ENCODE measurements at places on chromosomes 1 and 21.

GRCh38 chr1:58457023-58457635 is 89.4 kb downstream of the OMA1 start:
- DNase-seq: no peak

DNA sequence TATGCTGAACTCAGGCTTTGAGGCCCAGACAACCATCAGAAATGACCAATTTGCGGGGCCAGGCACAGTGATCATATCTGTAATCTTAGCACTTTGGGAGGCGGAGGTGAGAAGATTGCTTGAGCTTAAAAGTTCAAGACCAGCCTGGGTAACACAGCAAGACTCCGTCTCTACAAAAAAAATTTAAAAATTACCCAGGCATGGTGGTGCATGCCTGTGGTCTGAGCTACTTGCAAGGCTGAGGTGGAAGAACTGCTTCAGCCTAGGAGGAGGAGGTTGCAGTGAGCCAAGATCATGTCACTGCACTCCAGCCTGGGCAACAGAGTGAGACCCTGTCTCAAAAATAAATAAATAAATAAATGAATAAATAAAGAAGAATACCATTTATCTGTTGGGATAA is 156.5 kb downstream of the EIF4G3 start:
- DNase-seq: no peak

- DNase-seq: peak; percentile 88
These were observed 30.1 kb downstream of the EDN2 start for GRCh38 chr1:41454406-41454805.

GRCh38 chr1:13893409-13893821 is 193.4 kb downstream of the PRDM2 start:
- DNase-seq: peak; percentile 36

- no peak for DNase-seq
These were observed 203.2 kb upstream of the SGIP1 start for GRCh38 chr1:66330722-66331141.

DNA sequence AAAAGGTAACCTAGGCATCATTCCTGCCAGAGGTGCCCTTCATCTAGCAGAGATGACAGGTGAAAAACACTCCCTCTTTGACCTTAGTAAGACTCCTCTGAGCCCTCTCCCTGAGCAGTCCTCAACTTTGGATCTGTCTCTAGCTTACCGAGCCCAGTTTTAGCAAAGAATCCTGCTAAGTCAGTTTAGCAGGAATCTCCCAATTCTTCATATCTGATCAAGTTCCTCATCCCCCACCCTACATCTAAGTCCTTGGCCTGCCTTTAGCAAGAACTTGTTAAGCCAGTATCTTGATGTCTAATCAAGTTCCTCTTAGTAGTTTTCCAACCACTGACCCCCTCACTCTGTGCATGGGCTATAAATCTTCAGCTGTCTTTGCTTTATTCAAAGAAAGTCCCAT is 235.6 kb downstream of the OMA1 start:
- no peak for DNase-seq

DNA sequence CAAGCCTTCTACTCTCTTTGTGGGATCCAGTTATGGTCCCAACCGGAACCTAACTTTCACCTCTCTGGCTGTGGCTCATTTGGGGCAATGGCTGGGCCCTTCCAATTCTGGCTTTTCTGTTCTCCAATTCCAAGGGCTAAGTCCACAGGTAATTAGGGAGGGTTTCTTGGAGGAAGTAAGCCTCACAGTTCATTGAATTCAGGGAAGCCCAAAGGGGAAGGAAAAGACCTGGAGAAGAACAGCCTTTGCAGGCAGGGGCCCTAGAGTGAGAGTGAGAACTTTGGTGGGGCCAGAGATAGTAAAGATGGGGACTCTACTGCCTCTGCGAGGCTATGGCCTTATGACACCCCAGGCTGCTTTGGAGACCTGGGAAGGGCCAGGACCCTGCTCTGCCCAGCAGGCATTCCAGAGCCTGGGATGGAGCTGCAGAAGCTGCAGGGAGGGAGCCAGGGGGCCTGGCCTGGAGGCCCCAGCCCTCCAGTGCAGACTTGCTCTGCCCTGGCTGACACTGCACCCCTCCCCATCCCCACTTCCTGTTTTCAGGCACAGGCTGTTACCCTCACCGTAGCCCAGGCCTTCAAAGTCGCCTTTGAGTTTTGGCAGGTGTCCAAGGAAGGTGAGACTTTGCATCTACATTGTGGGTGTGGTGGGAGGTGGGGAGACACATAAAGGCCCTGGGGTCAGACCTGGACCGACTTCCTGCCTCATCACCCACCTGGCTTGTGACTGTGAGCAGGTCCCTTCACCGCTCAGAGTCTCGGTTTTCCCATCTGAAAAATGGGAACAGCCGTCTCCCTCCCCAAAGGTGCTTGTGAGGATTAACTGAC is 18.9 kb downstream of the LDLRAP1 start:
- no peak for DNase-seq

DNA sequence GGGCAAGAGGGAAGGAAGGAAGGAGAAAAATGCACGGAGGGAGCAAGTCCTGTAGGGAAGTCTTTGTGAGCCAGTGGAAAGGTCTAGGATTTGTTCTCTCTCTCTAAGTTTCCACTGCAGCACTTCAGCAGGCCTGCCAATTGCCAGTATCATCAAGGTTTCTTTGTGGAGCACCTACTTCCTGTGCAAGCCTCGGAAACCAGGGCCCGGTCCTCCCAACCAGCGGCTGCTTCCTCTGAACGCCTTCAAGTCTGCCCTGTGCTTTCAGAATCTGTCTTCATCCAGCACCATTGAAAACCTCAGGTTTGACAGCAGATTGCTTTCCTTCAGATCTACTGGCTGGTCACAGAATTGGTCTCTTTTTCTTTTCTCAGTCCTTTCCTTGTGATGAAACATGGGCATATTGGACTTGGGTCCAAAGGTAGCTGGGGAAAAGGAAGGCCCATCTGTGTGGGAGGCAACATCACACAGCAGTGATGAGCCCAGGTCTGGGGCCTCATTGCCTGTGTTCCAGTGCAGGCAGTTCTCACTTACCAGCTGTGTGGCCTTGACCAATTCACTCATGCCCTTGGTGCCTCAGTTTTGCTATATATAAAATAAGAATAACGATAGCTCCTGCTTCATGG is 144.5 kb downstream of the SEC16B start:
- DNase-seq: no peak

DNA sequence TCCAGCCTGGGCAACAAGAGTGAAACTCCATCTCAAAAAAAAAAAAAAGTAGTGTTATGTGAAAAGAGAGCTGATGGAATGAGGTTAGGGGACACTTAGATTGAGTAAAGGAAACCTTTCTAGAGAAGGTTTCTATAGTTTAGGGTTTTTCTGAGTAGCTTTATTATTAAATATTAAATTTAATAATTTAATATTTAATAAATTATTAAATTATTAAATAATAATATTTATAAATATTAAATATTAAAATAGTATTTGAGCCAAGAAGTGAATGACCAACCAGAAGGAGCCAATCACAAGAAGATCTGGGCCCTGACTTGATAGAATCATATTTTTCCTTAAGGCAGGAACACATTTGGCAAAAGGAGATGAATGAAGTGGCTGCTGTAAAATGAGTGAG is 50.7 kb downstream of the ALG6 start:
- no peak for DNase-seq

- no peak for DNase-seq
These were observed 39.1 kb downstream of the COL11A1 start for GRCh38 chr1:103069201-103069600.

DNA sequence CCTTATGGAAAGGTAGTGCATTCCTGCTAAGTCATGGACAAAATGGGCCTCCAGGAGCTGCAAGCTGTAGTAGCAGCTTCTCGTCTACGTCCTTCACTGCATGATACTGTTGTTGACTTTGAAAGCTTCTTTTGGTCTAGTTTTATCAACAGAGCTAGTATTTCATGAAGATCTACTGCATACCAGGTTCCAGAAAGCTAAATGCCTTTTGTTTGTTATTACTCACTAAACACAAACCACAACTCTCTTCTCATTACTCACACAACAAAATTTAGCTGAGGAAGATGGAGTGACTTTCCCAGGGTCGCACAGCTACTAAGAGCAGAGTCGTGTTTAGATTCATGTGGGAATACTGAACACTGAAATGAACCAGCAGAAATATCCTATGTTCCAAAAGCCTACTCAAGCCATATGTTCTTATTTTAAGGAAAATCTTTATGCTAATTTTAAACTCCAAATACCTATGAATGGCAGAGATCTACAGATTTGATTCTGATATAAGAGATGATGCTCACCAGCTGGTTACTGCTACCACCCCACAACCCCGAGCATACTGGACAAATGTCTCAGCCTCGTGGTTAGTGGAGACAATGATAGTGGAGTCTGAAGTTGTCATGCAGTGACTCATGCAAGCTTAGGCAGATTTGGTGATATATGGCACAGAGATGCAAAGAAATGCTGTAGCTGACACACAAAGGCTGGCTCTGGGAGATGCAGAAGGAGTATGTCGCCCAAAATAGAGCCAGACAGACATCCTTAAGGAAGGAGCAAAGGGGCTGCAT is 20.6 kb downstream of the PGBD2 start:
- no peak for DNase-seq

GRCh38 chr1:211529453-211529852 is 37.5 kb upstream of the RD3 start:
- peak; percentile 34 for DNase-seq

DNA sequence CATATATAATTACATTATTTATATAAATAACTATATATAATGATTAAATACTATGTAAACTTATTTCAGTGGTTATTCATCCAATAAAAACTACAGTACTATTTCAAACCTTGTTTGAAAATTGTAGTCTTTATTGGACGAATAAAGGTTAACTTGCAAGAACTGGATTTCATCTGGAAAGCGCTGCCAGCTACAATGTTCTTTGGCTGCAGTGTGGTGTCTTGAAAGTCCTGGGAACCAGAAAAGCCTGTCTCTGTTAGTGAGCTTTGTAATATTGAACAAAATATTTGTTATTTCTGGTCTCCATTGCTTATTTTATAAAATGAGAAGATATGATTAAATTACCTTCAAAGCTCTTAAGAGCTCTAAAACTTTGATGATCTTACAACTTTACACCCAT is 763.6 kb downstream of the ADGRL2 start:
- peak; percentile 82 for DNase-seq

DNA sequence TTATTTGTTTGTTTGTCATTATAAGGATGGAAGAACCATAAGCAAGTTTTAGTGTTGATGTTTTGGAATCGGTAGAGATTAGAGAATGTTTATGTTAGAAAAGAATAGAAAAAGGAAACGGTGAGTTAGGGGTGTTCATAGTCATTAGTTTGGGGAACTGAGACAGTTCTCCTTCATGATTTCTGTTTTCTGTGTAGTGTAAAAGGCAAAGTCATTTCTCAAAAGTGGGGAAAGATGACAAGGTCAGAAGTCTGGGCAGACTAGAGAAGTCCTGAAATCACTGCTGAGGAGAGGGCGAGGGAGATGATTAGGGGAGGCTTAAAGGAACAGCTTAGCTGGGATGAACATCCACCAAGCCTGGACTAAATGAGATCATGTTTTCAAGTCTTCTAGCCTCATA is 498.9 kb downstream of the TTLL7 start:
- DNase-seq: no peak

DNA sequence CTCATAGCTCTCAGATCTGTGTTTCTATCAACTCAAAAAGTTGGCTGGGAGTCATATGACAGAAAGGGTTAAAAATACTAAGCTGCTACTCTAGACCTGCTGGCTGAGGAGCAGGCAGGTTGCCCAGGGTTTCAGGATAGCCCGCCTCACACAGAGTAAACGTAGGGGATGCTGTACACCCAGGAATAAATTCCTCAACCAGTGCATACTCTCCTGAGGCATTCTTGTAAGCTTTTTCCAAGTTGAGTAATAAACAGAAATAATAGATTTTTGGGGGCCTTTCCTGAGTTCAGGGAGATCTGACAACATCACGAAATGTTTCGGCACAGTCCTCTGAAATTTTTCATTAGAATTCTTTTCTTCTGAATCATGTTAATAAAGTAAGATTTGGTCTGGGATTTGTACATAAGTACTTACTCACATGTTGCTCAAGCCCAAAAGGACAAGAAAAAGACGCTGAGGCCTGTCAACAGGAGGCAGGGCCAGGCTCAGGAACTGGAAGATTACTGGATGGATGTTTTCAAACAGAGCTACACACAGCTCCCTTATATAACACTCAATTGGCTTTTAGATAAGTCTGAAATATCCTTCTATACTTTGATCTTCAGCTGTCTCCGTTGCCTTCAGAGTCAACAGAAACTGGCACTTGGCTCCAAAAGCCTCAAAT is 41.0 kb downstream of the TGFBR3 start:
- DNase-seq: peak; percentile 92

DNA sequence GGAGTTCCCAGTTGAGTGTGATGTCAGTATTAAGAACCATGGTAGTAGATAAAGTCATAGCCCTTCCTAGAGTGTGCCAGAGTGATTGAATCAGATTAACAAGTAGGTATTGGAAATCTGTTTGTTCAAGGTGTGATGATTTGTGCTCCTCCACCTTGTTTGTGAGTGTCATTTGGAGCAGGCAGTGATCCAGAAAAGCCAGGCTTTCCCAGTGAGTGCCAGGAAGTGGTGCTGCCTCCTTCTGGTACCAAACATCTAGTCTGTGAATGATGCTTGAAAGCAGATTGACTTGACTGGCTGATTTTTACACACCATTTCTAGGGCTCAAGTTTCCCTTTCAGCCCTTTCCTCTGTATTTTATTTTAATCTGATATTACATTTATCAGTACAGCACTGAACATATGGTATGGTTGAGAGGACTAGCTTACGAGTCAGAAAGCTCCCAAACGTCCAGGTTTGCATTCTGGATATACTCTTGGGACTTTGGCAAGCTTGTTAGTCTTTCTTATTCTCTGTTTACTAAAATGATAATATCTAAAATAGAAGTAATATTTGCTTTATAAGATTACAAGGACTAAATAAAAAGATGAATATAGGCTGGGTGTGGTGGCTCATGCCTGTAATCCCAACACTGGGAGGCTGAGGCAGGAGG is 100.7 kb downstream of the PATJ start:
- no peak for DNase-seq

- no peak for DNase-seq
These were observed 11.5 kb downstream of the TMPRSS3 start for GRCh38 chr21:42384156-42384945.

- DNase-seq: no peak
These were observed 23.2 kb upstream of the SYCP1 start for GRCh38 chr1:114831276-114831994.

GRCh38 chr1:54857746-54858561 is 29.0 kb downstream of the DHCR24 start:
- DNase-seq: no peak

DNA sequence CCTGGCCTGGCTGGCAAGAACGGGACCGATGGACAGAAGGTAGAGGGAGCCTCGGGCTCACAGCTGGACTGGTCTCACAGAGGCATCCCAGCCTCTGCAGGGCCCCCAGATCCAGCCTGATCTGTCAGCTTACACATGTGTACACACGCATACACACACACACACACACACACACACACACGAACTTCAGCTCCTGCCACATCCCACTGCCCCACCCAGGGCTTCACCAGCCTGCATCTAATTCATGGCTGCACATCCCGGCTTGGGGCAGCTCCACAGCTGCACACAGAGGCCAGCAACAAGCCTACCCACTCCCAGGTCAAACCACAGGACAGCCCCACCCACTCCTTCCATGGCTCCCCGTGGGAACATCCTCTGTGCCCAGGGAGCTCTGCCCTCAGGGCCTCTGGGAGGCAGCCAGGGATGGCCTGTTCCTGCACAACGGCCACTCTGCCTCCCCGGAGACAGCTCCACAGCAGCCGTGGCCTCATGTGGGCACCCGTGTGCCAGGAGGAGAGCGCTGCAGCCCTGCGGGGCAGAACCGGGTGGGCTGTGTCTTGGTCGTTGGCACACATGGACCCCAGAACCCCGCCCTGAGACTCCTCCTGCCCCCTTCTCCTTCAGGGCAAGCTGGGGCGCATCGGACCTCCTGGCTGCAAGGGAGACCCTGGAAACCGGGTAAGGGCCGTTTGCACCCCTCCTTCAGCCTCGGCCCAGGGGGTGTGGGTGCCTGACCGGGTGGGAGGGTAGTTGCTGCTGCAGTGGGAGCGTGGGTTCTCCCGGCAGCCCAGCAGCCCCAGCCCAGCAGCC is 19.1 kb downstream of the COL6A2 start:
- DNase-seq: no peak

All from muscle of leg (tissue), 16 donors.